ENCODE measurements at places on chromosomes 6 and 20.

- no peak for DNase-seq
Observed at GRCh38 chr6:164122109-164122508, 707.6 kb downstream of the QKI start.

DNA sequence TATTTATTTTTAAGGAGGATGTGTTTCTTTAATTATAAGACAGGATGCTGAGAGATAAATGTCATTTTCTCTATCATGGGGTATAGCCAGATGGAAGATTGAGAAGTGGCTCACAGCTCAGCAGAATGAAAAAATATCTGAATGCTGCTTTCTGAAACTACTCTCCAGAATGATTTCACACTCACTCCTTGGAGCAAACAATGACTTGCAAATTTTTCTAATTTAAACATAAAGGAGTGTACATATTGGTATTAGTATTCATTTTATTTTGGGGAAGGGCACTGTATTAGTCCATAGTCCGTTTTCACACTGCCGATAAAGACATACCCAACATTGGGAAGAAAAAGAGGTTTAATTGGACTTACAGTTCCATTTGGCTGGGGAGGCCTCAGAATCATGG is 52.4 kb upstream of the TRIM26 start:
- no peak for DNase-seq

DNA sequence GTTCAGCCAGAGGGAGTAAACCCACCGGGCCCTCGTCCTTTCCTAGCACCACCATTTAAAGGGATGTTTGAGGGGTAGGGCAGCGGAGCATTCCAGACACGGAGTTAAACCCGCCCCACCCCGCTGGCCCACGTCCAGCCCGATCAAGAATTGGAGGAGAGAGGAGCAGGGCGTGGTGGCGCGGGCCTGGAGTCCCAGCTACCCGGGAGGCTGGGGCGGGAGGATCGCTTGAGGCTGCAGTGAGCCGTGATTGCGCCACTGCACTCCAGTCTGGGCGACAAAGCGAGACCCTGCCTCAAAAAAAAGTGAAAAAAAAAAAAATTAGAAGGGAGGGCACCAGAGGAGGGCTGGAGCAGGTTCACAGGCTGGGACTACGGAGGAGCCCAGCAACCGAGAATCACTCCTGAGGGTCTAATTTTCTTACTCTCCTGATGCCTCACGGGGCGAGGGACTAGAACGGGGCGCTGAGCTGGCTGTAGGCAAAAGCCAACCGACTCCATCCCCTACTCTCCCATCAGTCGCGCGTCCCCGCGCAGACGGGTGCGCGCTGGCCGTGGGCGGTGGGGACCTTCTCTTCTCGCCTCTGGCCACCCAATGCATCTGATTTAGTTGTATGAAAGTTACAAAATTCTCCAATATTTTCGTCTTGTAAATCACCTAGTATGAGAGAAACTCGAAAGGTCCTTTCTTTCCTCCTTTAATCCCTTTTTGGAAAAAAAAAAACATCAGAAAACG is 6.1 kb upstream of the HSPA1B start:
- peak; percentile 76 for DNase-seq

GRCh38 chr6:29590218-29590808 is 5.4 kb downstream of the OR2H2 start:
- DNase-seq: no peak

DNA sequence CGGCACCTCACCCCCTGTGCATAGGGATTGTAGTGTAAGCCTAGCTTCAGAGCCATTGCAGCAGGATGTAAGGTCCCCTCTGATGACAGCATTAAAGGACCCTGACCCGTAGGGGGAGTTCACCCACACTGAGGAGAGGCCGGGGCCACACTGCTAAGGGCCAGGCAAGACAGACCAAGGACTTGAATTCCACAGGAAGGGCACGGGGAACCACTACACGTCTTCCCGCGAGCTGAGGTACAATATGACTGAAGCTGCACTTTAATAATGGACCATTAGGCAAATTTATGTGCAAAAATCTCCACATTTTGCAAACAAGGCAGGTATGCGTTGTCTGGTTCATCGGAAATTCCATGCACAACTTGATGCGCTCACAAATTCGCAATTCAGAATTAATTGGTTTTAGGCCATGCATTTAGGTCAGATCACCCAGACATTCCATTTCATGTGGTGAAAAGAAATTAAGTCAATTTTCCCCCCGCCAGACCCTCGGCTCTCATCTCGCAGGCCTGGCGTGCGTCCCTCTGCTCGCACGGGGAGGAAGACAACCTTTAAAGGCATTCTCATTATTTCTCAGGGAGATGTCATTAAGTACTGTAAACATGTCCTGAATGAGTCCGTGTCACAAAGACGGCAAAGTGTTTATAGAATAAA is 111.8 kb downstream of the FOXA2 start:
- DNase-seq: no peak

- DNase-seq: no peak
Observed at GRCh38 chr20:49380337-49380780, 102.1 kb downstream of the KCNB1 start.
